ENCODE measurements at places on chromosomes 1 and 21.

GRCh38 chr1:240399381-240399780, 212.6 kb downstream of the GREM2 start:
- no peak for DNase-seq

GRCh38 chr1:236904892-236905741, 99.1 kb downstream of the MT1HL1 start:
- DNase-seq = no peak

DNA sequence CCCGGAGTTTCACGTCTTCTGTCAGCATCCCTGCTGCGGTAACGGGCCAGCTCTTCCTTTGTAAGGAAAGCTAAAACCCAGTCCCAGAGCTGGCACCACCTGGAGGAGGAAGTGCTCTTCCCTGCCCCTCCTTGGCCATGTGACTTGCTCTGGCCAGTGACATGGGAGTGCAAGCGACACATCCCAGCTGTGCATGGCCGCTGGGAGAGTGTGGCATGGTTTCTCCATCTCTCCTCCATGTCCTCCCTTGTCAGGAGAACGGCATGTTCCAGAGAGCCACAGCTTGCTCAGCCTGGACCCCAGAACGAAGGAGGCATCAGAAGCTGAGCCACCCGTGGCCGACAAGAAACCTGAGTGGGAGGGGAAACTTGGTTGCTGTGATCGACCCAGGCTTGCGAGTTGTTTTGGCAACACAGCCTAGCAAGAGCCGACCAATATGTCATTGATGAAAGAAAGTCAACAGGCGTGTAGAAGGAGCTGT, 2.7 kb upstream of the PRXL2B start:
- no peak for DNase-seq

GRCh38 chr1:232786845-232787455, 18.3 kb upstream of the MAP10 start:
- no peak for DNase-seq

DNA sequence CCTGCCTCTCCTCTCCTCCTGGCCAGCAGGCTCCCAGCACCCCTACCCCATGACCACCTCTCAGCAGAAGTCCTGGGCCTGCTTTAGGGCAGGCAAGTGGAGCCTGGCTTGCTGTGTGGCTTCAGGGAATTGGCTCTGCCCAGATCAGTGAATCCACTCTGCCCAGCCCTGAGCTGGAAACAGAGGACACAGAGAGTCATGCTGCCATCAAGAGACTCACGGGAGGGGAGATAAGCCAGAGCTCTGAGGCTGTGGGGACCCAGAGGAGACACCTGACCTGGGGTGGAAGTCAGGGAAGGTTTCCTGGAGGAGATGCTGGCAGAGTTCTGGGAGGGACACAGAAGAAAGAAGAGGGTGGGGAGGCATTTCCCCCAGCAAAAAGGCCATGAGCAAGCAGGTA, 54.2 kb downstream of the GLIS1 start:
- DNase-seq = no peak

Data from activated T-cell treated with anti-CD3 and anti-CD28 coated beads for 24 hours (primary cell).